Endothelial cell of umbilical vein (primary cell): ENCODE measurements at places on chromosomes 12 and 14.
A peak's percentile ranks its signal among the peaks of the same experiment; 100 is the strongest.

GRCh38 chr14:36316131-36316530 is 4.3 kb downstream of the MBIP start:
- no peak for DNase-seq

- DNase-seq: no peak
Measured at GRCh38 chr12:123961585-123962345, 10.9 kb downstream of the CCDC92 start.

DNA sequence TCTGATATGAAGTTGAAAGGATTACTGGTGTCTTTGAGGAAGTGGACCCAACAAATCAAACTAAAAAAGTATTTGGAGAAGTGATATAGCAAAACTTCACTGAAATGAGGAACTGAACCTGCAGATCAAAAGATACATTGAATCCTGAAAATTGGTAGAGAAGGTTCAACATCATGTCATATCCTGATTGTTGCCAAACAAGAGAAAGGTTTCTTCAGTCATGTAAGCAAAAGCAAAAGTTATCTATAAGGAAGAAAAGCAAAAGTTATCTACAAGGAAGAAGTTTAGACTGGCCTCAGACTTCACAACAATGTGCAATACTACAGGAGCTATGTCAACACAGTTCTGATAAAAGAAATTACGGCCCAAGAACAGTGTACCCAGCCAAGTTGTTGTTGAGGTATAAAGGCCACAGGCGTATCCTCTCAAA is 142.7 kb downstream of the RAD51B start:
- no peak for DNase-seq

DNA sequence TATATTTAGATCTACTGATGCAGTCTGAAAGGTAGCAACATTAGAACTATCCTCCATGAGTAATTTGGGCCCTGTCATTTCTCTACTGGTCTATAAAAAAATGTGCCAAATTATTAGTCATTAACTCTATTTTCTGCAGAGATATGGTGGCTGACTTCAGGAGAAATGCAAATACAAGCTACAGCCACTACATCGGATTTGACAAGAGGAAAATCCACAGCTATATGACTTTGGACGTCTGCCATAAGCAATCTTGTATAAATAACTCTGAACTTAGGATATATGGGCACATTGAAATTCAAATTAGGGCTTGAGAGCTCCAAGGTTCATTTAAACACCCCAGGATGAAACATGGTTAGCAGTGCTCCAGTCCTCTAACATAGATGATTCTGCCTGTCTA is 983.0 kb upstream of the LRFN5 start:
- DNase-seq: no peak

DNA sequence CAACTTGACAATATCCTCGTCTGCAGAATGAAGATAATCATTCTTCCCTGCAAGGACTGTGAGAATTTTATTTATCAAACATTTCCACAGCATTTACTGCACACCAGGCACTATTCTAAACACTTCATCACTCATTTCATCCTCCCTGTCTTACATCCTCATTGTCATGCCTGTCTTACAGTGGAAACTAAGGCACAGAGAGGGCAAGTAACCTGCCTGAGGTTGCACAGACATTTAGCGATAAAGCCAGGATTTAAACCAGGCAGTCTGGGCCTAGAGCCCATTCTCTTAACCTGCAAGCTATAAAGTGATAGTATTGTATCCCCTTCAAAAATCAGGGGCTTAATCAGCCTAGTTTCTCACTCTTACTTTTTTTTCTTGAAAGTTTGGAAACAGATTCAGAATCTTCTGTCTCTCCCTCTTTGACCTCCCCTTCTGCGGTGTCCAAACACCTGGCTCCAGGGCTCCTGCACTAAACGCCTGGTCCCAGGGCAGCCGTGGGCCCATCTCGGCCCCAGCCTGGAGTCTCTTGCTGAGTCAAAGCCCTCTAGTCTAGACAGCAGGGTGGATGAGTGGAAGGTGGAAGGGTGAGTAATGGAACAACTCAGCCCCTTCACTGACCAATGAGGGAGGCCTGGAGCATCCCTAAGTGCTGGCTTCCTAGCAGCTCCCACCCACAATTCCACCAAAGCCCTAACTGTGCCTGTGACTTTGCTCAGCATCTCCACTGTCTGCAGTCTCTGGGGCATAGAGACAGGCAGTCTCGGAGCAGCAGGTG is 12.5 kb downstream of the ISM2 start:
- no peak for DNase-seq

GRCh38 chr12:49536526-49537071 is 2.2 kb upstream of the KCNH3 start:
- no peak for DNase-seq

GRCh38 chr12:38745601-38746000 is 159.8 kb downstream of the CPNE8 start:
- DNase-seq: no peak

- no peak for DNase-seq
Measured at GRCh38 chr14:61042220-61042619, 61.2 kb downstream of the SLC38A6 start.

GRCh38 chr14:75518625-75519024 is 3.6 kb upstream of the BATF start:
- DNase-seq: peak; percentile 23

GRCh38 chr14:75514673-75515628 is 7.3 kb upstream of the BATF start:
- DNase-seq: peak; percentile 17

DNA sequence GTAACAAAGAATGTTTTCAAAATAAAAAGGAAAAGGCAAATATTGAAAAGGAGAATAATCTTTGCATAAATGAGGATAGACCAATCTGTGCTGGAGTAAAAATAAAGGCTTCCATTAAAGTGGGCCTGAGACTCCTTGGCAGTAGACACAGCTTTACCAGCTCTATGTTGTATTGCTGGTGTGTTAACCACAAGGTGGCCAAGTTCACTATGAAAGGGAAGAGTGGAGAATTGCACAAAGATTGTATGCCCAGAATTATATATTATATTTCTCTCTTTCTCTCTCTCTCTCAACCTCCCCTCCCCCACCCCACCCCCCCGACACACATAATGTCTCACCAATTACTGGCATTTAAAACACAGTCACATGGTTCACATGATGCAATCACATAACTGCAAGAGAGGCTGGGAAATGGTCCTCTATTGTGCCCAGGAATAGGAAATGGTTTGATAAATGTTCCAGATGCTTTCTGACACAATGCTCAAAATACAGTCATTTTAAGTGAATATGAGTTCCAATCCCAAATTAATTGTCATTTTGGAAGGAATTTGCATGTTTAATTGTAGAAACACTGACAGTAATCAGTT is 222.6 kb upstream of the SYT1 start:
- no peak for DNase-seq

DNA sequence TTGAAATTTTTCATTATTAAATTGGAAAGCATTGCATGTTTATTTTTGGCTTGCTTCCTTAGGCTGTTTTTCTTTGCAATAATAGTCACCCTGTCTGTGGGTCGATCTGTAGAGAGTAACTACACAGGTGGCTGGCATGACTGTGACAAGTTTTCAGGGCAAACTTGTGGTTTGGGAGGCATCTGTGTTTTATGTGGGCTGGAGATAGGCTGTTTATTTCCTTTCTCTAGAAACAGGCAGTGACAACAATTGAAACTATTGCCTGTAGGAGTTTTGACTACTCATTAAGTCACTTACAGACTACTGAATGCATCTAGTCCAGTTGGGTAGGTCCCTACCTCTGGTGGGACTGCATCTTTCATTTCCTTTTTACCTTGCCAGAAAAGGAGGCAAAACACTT is 155.6 kb downstream of the DYRK2 start:
- no peak for DNase-seq

GRCh38 chr14:93029911-93030508 is 85.7 kb downstream of the ITPK1 start:
- DNase-seq: no peak

DNA sequence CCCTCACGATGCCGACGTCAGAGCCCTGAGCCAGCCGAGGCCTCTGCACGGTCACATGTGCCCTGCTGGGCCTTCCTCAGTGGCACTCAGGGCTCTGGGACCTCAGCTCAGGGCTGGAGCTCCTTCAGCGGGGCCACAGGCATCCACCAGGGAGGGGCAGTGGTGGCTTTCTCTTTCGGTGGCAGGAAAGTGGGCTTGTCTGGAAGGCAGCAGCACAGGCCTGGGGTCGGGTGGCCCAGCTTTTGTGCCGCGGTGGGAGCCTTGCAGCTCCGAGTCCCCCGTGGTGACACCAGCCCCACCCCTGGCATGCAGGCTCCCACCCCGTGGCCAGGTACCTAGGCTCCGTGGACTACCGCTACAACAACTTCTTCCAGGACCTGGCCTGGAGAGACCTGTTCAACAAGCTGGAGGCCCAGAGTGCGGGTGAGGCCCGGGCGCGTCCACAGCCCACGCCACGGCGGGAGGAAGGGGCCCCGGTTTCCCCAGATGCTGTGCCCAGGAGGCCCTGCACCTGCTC is 14.2 kb upstream of the TEX22 start:
- DNase-seq: no peak

DNA sequence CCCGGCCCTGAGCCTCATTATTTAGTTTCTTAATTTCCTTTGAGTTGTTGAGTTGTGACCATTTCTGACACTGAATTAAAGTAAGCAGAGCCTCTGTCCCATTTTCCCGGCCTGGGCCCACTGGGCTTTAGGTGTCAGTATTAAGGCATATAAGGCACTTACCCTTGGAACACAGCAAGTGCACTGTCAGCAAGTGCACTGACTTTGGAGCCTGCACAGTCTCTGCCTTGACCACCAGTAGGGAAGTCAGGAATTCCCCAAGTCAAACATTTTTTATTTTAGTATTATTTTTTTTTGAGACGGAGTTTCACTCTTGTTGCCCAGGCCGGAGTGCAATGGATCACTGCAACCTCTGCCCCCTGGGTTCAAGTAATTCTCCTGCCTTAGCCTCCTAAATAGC is 56.6 kb downstream of the MAX start:
- no peak for DNase-seq

GRCh38 chr14:61076556-61076955 is 95.5 kb downstream of the SLC38A6 start:
- DNase-seq: no peak

DNA sequence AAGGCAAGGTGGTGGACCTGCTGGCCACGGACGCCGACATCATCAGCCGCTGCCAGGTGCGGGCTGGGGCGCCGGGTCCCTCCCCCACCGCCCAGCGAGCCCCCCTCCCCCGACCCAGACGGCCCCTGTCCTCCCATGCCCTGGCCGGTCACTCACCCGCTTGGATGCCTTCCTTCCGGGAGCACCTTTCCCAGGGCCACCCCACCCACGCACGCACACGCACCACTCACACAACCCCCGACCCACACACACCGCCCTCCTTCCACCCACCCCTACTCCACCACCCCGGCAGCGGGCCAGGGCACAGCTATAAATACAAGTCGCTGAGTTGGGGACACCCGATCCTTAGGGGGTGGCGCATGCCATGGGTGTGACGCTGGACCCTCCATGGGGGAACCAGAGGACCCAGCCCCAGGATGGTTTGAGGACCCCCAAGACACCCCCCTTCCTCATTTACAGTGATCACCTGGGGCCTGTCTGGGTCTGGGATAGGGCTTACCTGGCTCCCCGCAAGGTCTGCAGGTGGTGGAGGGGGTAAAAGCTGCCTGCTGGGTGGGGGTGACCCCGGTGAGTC is 465 bp downstream of the ADSS1 start:
- peak; percentile 28 for DNase-seq

GRCh38 chr14:45084946-45085346 is 1.0 kb downstream of the PRPF39 start:
- DNase-seq: peak; percentile 46

GRCh38 chr14:72186523-72186922 is 254.3 kb downstream of the RGS6 start:
- DNase-seq: no peak

GRCh38 chr12:57296291-57296690 is 45.3 kb upstream of the STAC3 start:
- no peak for DNase-seq

DNA sequence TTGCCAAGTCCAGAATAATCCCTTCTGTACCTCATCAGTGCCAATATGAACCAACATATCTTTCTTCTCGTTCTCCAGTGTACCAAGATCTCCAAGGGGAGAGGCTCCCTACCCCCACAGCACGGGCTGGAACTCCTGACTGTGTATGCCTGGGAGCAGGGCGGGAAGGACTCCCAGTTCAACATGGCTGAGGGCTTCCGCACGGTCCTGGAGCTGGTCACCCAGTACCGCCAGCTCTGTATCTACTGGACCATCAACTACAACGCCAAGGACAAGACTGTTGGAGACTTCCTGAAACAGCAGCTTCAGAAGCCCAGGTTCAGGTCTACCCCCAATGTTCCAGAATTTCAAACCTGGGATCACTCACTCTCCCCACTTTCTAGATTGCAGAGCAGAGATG is 10.5 kb upstream of the OAS2 start:
- DNase-seq: no peak

DNA sequence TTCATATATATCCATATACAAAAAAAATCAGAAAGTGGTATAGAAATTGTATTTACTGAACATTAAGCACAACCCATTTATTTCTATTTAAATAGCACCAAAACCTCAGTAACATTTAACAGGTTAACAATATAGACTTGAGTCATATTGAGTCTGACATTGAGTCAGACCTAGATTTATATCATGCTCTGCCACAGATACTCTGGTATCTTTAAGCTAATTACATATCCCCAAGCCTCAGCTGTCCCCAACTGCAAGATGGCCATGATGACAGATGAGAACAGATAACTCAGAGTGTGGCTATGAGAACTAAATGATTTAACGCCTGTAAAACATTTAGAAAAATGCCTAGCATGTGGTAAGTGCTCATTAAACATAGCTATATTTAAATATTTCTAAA is 40.3 kb downstream of the IFNG start:
- no peak for DNase-seq

GRCh38 chr14:33052943-33053342 is 114.3 kb downstream of the NPAS3 start:
- no peak for DNase-seq

GRCh38 chr14:65164068-65164824 is 61.9 kb upstream of the MAX start:
- DNase-seq: peak; percentile 58

DNA sequence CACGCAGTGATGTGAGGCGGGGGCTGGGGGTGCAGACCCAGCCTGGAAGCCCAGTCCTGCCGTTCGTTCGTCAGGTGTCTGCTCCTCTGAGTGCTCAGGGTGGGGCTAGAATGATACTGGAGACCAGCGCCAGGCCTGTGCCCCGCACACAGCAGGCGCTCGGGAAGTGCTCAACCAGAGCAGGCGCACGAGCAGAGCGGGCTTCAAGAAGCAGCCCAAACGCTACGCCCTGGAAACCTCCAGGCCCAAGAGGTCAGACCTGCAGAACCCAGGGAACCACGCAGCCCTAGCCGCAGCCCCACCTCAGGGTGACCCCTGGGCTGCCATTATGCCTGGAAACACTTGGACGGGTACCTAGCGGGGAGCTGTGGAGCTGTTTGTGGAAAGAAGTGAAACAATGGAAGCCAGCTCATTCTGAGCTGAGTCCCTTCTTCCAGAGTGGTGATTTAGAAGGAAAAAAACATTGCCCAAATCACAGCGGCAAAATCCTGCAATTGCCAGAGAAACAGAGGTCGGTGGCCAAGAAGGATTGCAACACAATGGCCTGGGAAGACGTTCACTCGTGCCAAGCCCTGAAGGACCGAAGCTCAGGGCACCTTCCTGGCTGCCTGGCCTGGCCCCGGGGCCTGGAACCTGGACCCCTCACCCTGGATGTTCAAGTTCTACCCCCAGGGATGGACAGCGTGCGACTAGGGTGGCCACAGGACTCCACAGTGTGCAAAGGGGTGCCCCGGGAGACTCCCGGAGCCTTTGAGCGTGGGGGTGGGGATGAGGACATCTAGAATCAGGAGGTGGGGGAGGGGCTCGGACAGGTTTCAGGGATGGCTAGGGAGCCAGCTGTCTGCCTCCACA is 40.4 kb upstream of the DIO3 start:
- DNase-seq: no peak
